CD4-positive, alpha-beta T cell treated with Interleukin-4 for 4 hours (primary cell): ENCODE measurements at places on chromosomes 4 and X.

- peak; percentile 48 for DNase-seq
Measured at GRCh38 chr4:169485791-169486742, 126.3 kb downstream of the NEK1 start.

DNA sequence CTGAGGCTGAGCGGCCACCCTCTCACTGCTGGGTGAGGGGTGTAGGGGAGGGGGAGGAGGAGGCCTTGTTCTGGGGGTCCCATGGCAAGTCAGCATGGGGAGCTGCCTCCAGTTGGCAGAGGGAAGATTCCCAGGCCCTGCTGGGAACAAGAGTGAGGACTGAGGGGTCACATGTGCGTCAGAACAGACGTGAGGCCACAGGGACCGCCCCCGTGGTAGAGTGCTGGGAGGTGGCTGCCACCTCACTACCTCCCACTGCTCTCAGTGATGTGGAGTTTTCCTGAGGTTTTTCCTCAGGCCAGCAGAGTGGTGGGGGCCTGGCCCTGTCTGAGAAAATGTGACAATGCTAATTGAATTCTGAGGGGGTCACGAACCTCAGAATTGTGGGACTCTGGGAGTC, 568 bp downstream of the MAGEC1 start:
- no peak for DNase-seq

GRCh38 chr4:157421365-157421764, 200.8 kb downstream of the GRIA2 start:
- no peak for DNase-seq

DNA sequence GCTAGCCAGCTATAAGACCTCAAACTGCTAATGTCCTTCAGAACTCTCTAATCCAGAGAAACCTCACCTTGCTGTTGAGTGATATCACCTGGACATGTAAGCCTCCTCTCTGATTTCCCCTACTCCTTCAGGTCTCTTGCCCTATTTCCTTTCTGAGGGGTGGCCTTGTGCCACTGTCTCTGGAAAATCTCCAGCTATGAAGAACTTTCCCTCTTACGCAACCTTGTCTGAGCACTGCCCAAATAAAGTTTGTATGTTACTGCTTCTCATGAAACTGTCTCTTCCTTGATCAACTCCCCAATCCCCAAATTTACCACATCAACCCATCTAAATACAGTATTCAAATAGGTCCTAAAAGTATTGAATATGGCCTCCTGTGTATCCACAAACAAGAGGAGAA, 53.5 kb upstream of the VEGFD start:
- no peak for DNase-seq

DNA sequence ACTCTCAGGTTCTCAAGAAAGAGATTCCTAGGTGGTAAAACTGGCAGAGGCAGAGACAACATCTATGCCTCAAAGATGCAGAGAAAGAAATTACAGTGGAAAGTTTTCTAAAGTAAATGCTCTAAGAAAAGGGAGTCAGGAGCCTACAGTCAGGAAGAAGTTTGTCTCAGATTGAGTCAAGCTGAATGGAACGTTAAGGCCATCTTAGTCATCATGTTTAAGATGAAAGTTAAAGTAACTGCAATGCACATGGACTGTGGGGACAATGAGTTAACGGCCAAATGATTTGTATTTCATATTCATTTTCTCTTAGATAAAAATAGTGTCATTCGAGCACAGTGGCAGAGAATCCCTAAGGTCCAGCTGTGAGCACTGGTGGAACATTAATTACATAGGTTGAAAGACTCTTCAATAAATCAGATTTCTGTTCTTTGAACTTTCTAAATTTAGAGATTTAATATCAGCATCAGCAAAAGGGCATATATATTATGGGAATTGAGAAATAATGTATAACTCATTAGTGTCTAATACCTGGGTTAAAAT, 384.6 kb downstream of the DTHD1 start:
- no peak for DNase-seq

DNA sequence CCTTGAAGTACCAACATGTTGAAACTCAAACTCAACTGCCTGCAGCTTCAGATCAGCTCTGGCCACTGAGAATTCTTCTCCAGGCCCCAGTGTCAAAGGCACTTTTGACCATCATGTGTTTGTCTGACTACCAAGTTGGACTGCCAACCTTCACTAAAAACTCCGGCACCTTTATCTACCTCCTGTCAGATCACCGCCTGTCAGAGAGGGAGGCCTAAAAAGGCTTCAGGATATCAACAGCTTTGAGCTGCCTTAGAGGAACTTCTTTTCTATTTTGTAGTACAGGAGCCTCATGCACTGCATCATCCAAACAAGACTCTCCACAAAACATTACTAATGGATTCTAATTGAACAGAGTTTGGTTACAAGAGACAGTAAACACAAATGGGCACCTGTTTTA, 2.8 kb downstream of the ACSL1 start:
- no peak for DNase-seq

- DNase-seq: no peak
Measured at GRCh38 chrX:9362363-9362928, 102.4 kb upstream of the TBL1X start.

- DNase-seq: no peak
Measured at GRCh38 chrX:151397741-151398070, 700 bp downstream of the VMA21 start.

GRCh38 chr4:22678940-22679854, 13.5 kb upstream of the GBA3 start:
- DNase-seq: no peak

- DNase-seq: no peak
Measured at GRCh38 chr4:1200425-1201035, 28.1 kb upstream of the SPON2 start.

DNA sequence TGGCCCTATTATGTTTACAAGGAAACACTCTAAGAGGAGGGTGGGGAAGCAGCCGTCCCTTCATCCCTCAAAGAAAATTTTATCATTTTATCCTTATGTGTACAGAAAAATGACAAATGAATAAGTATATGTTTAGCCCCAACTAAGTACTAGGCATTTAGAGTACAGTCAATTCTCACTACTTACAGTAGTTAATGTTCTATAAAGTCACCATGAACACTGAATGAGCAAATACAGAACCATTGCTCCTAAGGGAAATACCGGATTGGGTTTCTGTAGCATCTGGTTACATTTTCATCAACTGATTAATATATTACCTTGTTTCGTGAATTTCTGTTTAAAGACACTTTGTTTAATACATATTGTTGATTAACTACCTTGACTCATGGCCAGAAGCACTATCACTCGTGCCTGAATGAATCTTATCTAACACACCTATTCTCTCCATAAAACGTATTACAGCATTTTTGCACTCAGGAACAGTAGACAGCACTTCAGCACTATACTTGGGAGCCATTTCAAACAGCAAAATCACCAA, 109.3 kb downstream of the ASB9 start:
- no peak for DNase-seq

- DNase-seq: no peak
Measured at GRCh38 chr4:107546638-107547037, 173.4 kb downstream of the PAPSS1 start.

GRCh38 chrX:38305971-38306370, 21.3 kb downstream of the RPGR start:
- DNase-seq: no peak

DNA sequence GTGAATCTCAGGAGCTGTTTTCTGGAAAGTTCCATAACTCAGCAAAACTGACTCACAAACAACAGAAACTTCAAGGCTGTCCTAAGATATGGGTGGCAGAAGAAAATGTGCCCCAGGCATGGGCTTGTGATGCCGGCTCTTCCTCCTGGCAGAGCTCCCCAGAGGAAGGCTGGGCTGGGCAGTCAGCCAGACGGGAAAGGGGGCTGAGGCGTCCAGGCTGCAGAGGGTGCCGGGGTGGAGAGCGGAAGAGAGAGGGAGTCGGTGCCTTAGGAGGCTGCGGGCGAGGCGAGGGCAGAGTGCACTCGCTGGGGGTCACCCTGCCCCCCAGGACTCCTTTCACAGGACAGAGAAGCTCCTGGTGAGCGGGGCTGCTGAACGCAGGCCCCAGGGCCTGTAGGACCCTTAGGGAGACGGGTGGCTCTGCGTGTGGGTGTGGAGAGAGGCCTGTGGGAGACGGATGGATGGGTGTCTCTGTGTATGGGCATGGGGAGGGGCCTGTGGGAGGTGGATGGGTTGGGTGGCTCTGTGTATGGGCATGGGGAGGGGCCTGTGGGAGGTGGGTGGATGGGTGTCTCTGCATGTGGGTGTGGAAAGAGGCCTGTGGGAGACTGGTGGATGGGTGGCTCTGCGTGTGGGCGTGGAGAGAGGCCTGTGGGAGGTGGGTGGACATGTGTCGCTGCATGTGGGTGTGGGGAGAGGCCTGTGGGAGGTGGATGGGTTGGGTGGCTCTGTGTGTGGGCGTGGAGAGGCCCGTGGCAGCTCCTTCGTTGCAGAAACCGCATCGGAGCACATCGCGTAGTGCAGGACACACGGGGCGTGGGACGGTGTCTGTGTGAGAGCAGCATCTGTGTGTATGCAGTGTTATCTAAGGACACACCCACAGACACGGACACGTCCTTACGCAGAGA, 15.9 kb downstream of the PCGF3 start:
- no peak for DNase-seq

- DNase-seq: no peak
Measured at GRCh38 chr4:106245176-106245575, 70.8 kb downstream of the TBCK start.

DNA sequence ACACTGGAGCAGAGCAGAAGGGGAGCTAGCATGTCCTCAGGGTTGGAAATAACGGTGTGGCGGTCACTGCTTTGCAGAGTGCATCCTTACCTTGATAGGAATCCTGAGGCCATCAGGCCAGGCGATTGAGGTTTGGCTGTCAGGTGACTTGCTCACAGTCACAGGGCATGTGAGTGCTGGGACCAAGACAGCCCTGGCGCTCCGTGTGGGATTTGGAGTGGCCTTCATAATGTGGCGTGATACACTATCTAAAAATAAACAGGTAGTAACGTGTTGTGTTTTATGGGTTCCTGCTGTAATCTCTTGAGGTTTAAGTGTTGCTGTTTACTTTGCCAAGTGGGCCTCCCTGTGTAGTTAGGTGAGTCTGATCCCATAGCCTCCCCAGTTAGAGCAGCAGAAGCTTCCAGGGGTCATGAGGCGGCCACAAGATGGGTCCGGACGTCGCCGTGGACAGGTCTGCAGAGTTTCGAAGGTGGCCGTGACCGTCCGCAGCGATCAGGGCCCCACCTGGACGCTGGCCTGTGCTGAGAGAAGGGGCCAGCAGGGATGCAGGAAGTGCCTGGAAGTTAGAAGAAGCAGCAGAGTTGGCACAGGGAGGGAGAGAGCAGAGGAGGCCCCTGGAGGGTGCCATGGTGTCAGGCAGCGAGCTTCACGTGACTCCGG, 27.7 kb downstream of the RGS12 start:
- no peak for DNase-seq
